Activated naive CD4-positive, alpha-beta T cell (primary cell): ENCODE measurements at places on chromosomes 3 and 15.

DNA sequence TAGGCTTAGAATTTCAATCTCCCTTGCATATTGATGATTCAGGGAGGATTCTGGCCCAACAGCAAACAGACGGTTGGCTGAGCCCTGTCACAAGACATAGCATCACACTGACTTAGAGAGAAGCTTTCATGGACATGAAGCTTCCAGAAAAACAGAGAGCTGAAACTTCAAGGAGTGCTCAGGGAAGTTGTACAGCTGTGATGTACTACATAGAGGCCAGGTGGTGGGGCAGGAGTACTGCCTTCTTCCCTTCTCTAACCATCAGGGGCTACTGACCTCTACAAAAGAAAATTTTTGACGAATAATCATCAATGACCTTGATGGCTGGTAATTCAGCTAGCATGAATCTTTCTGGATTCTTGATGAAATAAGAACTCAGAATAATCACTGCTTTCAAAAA, 378.5 kb downstream of the ERC2 start:
- no peak for DNase-seq

DNA sequence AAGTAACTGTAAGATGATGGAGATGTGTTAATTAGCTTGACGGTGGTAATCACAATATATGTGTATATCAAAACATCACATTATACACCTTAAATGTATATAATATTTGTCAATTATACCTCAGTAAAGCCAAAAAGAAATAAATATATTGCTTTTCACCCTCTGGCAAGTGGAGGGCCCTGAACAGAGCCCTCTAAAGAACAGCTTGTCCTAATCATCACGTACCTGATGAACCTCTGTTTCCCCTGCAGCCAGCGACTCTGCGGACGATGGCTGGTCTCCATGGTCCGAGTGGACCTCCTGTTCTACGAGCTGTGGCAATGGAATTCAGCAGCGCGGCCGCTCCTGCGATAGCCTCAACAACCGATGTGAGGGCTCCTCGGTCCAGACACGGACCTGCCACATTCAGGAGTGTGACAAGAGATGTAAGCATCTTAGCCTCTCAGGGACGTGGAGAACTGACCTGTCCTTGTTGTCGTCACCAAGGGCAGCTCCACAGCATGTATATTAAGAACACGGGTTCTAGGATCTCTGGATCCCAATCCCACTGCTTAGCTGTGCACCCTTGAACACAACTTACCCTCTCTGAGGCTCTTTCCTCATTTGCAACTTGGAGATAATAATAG, 6.3 kb downstream of the THBS1 start:
- no peak for DNase-seq

DNA sequence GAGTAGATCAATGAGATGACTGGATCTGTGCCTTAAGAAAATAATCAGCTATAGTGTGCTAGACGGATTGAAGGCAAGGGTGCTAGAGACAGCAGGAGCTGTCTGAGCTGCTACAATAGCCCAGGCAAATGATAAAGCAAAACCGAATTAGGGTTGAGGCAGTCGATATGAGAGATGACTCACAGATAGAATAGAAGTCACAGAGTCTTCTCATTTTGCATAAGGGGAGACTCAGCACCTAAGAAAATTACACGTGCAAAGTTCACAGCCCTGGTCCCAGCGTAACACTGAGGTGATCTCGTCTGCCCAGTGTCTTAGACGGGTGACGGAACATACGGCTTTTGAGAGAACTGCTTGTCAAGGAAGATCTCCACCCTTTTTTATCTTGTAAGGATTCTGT, 11.6 kb downstream of the LPP start:
- DNase-seq: no peak

- DNase-seq: no peak
Measured at GRCh38 chr3:117836296-117836695, 1126.7 kb downstream of the TUSC7 start.

DNA sequence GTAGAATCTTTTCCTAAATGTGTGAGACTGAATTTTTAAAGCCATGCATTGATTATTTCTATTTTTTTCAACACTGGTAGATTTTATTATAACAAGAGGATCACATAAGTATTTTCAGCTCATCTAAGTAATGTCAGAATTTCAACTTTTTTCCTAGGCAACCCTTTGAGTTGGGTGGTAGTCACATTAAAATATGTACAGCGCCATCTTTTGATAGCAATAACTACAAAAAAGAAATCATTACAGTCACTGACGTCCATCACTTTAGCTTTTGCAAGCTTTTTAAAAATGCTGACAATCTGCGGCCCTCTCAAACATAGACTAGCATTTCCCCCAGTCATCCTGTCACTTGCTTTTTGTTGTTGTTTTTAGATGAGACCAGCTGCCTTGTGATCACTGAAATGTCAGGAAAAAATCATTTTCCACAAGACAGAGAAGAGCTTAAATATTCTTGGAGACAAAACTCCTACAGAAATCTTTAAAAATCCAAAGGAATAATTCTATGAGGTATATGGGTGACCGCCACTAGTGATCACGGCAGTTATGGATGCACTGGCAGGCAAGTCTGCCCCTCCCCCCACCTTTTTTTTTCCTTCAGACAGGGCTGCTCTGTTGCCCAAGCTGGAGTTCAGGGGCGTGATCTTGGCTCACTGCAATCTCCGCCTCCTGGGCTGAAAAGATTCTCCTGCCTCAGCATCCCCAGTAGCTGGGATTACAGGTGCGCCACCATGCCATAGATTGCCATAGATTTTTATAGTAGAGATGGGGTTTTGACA, 384.0 kb upstream of the KCNMB2 start:
- no peak for DNase-seq

- no peak for DNase-seq
Measured at GRCh38 chr3:95813244-95813643, 1001.1 kb upstream of the EPHA6 start.

- no peak for DNase-seq
Measured at GRCh38 chr15:69861331-69862171, 236.2 kb downstream of the TLE3 start.

DNA sequence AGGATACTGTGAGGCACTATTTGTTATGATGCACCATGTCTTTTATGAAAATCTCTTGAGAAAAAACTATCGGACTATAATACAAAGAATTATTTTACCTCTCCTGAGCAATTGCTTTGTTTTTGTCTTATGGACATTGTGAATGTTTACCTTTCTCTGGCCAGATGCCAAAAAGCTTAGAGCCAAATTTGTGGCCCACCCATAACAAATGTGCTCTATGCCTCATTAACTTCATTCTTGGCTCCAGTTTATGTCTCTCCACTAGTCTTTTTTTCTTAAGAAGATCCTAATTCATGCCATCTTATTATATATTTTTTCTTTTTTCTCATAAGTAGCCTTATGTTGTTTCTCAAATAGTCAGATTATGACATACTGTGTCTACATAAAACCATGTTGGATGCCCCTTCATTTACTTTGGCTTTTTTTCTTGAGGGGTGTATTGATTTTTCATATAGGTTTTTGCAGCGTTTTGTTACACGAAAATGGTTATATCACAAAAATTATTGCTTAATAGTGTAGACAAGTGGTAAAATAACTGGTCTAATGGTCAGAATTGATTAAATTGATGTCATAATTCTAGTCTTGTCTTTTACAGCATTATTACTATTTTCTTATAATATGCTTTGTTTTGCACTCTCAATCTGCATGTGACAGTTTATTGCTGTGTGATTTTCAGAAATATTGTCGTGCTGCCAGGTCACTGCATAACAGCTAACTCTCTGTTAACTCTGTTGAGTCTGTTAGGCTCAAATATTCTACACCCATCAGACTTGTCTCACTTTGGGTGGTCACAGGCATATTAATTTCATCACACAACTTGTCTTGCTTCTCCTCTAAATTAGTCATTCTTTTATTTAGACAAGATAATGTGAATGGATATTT, 18.2 kb downstream of the SENP8 start:
- DNase-seq: no peak

GRCh38 chr15:78934655-78935023, 10.2 kb downstream of the CTSH start:
- DNase-seq: no peak

- no peak for DNase-seq
Measured at GRCh38 chr15:85419161-85419560, 38.8 kb downstream of the AKAP13 start.

DNA sequence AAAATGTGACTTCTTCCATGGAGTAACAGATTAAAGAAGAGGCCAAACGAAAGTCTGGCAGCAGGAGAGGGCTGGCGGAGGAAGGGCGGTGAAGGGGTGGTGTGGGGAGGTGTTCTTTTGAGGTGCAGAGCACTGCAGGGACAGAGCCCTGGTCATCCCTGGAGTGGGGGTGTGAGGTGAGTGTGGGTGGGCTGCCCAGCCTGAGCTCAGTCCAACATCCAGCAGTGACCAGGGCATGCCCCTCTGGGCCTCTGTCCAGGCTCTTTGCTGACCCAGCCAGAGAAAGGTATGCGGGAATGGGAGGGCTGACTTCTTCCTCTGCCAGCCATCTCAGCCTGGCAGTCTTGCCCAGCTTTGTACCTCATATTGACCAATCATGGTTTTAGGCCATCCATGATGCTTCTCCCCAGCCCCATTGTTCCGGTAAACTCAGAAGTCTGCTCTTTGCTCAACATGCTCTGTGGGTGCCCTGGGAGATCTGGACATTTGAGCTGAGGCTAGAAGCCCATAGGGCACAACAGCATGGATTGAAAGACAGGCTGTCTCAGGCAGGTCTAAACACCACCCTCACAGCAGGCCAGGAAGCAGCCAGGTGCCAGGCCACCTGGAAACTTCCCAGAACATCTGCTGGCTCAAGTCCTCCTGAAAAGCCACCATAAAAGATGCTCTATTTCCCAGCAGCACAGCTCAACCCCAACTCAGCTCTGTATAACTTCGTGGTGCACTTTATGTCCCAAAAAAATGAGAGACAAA, 25.9 kb upstream of the CXCR6 start:
- no peak for DNase-seq

DNA sequence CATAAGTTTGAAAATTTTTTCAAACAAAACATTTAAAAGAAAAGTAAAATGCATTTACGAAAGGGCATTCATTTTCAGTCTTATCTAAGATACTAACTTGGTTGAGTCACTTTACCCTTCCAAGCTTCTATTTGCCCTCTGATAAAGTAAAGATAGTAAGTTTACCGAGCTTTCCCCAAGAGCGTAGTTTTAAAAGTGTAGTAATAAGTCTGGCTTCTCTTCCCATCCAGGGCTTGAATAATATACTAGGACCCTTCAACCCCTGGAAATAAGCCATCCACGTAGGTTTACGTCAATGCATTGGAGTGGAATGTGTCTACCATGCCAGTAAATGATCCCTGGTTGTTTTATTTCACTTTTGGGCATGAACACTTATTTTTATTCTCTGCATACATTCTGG, 608.3 kb downstream of the NTRK3 start:
- no peak for DNase-seq

- DNase-seq: no peak
Measured at GRCh38 chr3:30516238-30516637, 90.2 kb upstream of the TGFBR2 start.

- no peak for DNase-seq
Measured at GRCh38 chr3:23685541-23686258, 120.1 kb upstream of the UBE2E1 start.

DNA sequence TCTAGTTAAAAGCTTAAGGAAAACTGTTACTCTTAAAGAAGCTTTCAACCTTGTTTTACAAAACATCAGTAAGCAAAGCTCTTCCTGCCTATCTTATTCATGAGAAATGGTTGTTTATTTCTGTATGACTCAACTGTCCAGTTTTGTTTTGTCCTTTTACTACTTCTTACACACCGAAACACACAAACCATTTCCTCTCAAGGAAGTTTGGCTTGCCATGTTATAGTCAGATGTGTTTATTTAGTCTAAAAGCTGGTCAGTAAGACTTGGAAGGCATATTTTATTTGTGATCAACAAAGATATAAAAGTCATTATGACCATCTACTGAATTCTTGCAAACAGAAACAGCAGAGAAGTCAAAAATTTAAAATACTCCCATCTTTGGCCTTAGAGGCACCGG, 53.2 kb upstream of the RBSN start:
- no peak for DNase-seq

- no peak for DNase-seq
Measured at GRCh38 chr15:74573987-74574386, 33.0 kb downstream of the ARID3B start.

DNA sequence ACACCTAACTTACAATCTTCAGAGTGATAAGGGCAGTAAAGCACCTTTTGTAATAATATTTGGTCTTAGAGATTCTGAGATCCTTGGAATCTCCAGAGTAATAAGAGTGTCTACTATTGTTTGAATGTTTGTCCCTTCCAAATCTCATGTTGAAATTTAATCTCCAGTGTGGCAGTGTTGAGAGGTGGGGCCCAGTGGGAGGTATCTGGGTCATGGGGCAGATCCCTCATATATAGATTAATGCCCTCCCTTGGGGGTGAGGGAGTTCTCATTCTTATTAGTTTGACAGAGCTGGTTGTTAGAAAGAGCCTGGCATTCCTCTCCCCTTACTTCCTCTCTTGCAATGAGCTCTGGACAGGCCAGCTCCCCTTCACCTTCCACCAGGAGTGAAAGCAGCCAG, 16.0 kb downstream of the DZIP1L start:
- no peak for DNase-seq

DNA sequence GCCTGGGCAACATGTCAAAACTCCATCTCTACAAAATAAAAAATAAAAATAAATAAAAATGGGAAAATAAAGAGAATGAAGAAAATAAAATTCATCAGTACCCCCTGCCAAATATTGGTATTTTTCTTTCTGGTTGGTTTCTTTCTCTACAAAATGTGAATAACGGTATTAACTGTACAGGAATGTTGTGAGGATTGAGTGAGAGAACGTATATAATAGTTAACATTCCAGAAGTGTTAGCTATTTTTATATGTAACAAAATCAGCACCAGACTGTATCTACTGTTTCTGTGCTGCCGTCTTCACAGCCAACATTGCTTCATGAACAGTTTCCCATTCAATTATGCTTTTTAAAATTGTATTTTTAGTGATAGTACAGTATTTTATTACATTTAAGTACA, 25.5 kb upstream of the RNU6-1 start:
- no peak for DNase-seq

DNA sequence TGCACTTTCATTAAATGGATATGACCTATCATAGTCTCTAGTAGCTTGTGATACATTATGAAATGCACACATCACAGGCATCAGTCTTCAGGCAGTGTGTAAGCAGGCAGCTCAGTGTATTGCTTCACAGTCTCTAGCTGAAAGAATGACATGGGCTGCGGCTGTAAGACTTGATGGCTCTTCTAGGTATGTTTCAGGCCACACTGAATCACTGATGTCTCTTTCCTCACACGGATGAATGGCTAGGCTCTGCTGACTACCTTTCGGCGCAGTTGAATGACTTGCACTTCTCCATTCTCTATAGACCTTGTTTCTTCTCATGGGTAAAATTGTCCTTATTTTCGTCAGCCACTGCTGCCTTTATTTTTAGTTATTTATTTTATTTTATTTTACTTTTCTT, 15.4 kb downstream of the APH1B start:
- no peak for DNase-seq

DNA sequence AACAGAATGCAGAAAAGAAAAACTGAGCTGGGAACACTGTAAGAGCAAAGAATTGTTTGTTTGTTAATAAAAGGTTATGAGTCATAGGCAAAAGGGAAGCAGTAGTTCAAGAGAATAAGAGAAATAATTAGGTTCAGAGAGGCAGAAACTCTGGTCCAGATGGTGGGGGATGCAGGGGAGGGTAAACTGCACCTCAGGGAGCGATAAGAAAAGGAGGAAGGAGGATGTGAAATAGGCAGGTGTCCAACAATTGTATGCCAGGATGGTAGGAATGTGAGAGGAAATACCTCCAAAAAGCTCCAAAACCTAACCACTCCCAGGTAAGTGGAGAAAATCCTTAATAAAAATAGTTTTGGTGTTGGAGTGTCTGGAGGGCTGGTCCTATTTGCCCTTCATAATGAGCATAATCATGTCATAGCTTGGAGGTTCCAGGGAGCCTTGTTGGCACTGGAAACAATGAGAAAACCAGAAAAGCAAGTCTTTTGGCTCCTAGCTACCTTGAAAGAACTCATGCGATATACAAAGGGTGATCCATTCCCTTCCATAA, 405.4 kb upstream of the TBL1XR1 start:
- DNase-seq: no peak
